ENCODE measurements at places on chromosomes 3 and 15. TPM values are rescaled to one million over a fixed set of nuclear protein-coding genes. Genes with fewer than 3 reads are reported as not detected.

GRCh38 chr3:134145183-134145582 is 105.5 kb downstream of the RYK start:
- ATAC-seq = no peak

DNA sequence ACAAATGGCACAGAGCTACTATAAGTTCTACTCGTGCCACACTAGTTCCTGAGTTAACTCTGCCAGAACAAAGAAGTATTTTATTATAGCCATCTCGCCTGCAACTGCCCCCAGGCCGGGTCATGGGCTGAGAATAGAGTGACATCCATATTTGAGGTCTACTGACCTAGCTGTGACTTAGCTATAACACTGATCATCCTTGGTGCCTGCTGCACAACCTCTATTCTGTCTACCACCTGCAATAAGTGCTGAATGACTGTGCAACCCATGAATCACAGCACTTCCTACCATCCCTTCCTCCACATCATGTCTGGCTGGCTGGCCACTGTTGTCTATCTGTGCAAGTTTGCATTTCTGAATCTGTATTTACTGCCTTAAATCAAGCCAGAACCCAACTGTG is 506.5 kb upstream of the TBL1XR1 start:
- ATAC-seq = no peak

DNA sequence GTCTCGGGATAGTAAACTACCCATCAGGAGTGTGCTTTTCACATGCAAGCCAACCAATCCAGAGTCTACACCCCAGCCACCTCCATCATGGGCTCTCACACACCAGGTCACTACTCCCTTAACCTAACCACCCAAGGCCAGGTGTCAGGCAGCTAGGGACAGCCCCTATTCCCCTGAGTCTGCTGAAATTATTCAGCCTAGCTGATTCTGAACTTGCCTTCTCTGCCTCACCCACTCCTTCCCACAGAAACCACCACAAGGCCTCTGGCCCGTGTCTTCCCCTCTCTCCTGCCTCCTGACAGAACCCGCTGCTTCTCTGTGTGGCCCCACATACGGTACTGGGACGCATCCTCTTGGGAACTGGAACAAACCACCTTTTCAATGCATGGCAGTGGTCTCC is 82.1 kb downstream of the PCSK6 start:
- ATAC-seq = no peak

- no peak for ATAC-seq
Observed at GRCh38 chr3:29557825-29558224, 277.0 kb downstream of the RBMS3 start.

DNA sequence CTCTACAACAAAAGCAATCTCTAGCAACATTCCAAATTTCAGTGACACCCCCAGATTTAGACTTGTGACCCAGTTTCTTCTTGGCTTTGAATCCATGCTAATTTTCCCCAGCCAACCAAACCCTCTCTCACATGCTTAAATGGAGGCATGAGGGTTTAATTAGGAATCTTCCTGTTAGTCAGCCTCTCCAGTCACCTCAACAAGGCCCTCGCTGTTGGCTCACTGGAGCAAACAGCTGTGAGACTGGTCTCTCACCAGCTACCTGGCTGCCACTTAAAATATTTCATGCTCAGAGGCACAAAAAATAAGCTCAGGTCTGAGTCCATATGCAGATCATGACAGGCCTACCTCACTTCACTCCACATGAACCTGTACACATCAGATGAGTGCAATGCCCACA is 630.4 kb upstream of the ADAMTS9 start:
- no peak for ATAC-seq

- no peak for ATAC-seq
Observed at GRCh38 chr3:187810021-187810446, 64.8 kb upstream of the BCL6 start.

DNA sequence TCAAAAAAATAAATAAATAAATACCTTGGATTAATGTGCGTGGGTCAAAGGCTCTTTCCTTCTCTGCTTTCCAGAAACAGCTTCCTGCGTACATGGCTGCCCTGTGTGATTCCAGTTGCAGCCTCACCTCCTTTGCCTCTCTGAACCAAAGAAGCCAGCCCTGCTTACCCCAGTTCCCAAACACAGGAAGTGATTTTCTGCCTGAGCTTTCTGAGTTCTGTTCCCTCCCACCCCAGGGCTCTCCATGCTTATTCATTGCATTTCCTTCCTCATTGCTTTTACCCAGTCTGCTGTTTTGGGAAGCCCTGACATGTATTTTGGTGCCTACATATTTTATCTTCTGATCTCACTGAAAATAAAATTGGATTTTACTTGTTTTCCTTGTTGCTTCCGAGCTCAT is 15.4 kb downstream of the ZSCAN2 start:
- ATAC-seq = no peak

DNA sequence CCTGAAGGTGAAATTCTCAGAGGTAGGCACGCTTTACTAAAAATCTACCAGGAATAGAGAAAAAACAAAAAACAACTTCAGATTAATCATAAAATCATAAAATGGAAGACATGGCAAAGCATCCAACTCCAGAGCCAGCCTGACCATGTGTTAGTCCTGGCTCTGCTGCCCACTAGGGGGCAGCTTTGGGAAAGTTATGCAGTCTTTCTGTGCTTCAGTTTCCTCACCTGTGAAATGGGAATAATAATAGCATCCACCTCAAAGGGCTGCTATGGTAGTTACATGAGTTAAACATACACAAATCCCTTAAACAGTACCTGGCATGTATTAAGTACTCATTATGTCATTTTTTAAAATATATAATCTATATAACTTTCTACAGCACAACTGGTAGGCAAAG is 52.3 kb downstream of the WNT5A start:
- ATAC-seq = no peak

- ATAC-seq = no peak
Observed at GRCh38 chr3:100825574-100825973, 116.3 kb downstream of the TFG start.

DNA sequence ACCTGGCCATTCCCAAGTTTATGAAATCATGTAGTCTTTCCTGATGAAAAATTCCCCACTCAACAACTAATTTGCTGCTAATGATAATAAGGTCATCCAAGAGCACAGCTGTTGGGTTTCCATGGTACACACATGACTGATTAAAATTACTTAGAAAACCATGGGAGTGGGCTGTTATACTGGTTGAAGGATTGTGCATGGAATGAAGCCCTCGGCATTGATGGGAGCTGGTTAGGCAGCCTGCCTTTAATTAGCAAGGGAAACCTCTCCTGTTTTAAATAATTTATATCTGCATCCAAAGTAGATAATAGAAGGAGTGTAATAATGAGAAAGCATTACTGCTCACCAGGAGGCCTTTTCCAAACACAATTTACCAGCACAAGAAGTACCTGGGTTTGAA is 235.1 kb upstream of the CFAP20DC start:
- no peak for ATAC-seq

- ATAC-seq = no peak
Observed at GRCh38 chr15:39792025-39792843, 9.6 kb upstream of the FSIP1 start.

DNA sequence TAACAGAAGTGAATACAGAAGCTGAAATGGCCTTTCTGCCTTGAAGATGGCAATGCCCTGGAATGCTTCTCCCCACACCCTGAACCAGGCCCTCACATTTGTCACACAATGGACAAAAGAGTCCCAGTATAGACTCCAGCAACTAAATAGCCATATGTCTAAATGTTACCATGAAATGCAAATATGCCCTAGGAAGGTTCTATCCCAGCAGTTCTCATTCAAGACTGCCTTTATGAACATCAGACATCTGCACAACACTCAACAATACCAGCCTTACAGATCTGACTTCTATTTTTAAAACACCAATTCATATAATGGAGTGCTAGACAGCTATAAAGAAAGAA is 7.9 kb downstream of the ITGB5 start:
- no peak for ATAC-seq

DNA sequence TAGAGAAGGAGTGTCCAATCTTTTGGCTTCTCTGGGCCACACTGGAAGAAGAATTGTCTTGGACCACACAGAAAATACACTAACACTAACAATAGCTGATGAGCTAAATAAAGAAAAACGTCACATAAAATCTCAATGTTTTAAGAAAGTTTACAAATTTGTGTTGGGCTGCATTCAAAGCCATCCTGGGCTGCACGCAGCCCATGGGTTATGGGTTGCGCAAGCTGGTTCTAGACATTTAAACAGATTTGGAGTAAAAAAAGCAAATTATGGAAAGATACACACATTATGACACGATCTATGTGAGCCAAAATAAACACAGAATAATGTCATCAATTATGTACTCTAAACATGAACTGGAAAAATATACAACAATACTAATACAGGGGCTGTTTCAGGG is 703.3 kb upstream of the LMCD1 start:
- ATAC-seq = no peak

GRCh38 chr15:69766156-69766555 is 313.5 kb downstream of the RPLP1 start:
- ATAC-seq = no peak

- no peak for ATAC-seq
Observed at GRCh38 chr3:113132571-113132996, 78.8 kb upstream of the BOC start.

- ATAC-seq = peak; percentile 82
Observed at GRCh38 chr3:36813305-36813704, 49.0 kb upstream of the DCLK3 start.

GRCh38 chr3:152550284-152550683 is 281.6 kb downstream of the MBNL1 start:
- ATAC-seq = no peak

DNA sequence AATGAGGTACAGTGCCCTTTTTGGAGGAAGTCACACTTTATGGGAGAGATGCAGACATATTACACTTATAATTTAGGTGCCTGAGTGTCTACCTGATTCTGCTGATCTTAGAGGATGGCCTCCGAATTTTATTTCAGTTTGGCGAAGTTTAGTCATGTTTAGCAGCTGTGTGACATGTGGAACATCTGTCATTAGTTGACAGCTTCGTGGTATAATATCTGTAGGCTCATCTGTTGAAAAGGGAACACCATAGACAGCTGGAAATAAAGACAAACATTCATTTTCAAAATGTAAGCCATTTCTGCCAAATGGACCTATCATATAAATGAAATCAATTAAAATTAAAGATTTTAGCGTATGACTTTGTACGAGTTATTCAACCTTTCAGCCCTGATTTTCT is 165.4 kb downstream of the CFAP20DC start:
- no peak for ATAC-seq

DNA sequence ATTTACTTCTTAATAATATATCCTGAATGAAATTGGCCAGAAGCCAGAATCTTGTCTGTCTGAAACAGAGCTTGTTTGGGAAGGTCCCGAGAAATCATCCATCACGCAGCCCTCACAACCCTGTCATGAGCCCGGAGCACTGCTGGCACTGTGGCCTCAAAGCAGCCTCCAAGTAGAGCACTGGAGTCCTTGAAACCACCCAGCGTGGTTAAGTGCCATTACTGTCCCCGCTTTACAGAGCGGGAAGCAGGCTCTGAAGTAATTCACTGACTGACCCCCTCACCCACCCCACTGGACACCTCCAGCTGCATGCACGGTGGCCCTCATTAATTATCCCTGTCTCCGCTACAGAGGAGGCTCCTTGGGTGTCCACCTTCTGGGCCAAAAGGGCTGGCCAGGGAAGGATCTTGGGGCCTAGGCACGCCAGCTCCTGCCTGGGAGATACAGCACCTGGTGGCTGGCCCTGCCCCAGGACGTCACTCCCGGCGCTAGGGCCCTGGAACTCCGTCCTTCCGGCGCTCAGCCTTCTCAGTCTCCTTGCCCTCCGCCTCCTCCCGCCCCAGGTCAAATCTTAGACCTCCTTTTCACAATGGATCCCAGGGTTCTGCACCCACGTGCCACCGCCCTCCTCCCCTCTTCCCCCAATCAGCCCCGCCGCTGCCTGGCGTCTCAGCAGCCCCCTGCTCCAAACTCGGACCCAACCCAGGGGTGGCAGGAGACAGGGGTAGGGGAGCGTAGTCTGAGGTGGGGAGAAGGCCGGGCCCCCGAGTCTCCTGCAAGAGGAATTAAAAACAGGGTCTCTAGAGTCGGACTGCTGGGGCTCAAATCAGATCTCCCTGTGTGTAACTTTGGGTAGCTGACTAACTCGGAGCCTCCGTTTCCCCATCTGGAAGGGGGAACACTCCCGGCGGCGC is 1.1 kb downstream of the TKT start:
- ATAC-seq = peak; percentile 65

GRCh38 chr15:52445954-52446353 is 82.7 kb downstream of the MYO5A start:
- no peak for ATAC-seq

DNA sequence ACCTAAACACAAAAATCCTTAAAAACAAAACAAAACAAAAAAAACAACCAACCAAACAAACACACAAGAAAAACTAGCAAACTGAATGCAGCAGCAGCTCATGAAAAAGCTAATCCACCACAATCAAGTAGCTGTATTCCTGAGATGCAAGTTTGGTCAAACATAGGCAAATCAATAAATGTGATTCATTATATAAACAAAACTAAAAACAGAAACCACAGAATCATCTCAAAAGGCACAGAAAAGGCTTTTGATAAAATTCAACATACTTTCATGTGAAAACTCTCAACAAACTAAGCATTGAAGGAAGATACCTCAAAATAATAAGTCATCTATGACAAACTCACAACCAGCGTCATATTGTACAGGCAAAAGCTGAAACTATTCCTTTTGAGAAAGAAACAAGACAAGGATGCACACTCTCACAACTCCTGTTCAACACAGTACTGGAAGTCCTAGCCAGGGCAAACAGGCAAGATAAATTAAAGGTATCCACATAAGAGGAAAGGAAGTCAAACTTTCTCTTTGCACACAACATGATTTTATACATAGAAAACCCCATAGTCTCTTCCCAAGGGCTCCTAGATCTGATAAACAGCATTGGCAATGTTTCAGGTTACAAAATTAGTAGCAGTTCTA is 495.1 kb upstream of the SGO1 start:
- no peak for ATAC-seq

- ATAC-seq = no peak
Observed at GRCh38 chr15:77112838-77113504, 42.1 kb upstream of the TSPAN3 start.

GRCh38 chr3:120452816-120453215 is 2.0 kb upstream of the FSTL1 start:
- no peak for ATAC-seq

DNA sequence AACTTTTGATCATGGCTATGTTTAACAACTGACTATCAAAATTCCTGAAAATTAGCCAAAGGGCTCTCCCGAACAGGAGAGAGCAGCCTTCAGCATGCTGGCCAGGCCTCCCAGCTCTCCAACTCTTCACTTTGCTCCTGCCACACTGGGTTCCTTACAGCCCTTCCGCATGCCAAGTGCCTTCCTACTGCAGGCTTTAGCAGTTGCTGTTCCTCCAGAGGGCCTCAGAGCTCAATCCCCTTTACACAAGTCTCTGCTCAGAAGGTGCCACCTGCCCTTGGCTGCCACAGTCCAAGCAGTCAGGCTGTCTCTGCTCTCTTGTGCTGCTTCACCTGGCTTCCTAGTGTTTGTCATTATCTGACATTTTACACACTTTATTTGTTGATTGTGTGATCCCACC is 553.1 kb upstream of the PPP2R3A start:
- no peak for ATAC-seq

KCTD6 gene
- total RNA-seq = 8.0 TPM

BSN gene
- 0.08 TPM for total RNA-seq

CHRM5 gene
- total RNA-seq = not detected

ST8SIA2 gene
- 0.16 TPM for total RNA-seq

ACP3 gene
- total RNA-seq = 57.5 TPM

OPA1 gene
- 48.5 TPM for total RNA-seq

PLSCR1 gene
- 60.1 TPM for total RNA-seq

KY gene
- not detected for total RNA-seq

C3orf49 gene
- total RNA-seq = not detected

All from esophagus mucosa (tissue), 1 donor.